ENCODE measurements at places on chromosomes 12 and 14.

DNA sequence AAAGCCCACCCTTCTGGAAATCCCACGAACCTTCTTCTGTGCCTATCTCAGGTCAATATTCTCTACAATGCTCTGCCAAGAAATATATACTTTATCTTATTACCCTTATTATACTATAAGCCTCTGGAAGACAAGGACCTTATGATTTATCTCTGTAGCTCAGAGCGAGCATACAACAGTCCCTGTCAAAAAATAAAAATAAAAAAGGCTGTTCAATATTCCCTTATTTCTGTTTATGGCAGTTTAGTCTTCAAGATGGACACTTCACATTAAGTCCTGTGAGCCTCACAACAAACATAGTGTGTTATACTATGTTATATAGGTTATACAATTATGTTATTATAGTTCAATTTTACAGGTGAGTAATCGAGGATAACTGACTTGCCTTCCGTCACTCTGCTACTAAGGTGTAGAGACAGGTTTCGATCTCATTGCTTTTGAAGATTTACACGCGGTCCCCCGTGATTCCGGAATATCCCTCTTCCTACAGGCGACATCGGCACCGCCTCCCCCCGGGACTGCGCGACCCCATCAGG lies 562 bp downstream of the EAPP start:
- DNase-seq, result no peak

DNA sequence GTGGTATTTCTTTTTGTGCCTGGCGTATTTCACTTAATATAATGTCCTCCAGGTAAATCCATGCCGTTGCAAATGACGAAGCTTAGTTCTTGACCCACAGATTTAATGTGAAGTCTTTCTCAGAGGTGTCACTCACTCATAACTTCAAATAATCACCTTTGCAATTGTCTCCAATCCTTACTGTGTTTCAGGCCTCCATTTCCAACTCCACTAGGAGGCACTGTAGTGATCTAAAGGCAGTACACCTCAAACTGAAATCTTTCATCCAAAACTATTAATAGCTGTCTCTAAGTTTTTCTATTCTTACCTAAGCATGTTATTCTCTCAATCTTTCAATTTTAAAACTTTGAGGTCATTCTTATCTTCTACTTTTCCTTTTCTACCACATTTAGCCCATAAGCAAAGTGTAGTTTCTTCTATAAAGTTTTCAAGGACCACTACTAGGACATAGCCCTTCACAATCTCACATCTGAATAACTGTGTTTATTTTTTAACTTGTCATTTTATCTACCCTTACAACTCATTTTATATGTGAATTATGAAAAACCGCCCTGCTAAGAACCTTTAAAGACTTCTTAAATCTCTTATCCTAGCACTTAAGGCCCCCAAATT lies 25.5 kb upstream of the FBXO34 start:
- no peak for DNase-seq

GRCh38 chr12:113667095-113667494 lies 195.4 kb upstream of the LHX5 start:
- no peak for DNase-seq

- DNase-seq, result no peak
Observed at GRCh38 chr12:100794441-100795173, at the start of gene ANO4. TSS of gene ANO4 (plus strand) at chr12:100794776. CDS start at chr12:100901786, 107,010 bp downstream.

DNA sequence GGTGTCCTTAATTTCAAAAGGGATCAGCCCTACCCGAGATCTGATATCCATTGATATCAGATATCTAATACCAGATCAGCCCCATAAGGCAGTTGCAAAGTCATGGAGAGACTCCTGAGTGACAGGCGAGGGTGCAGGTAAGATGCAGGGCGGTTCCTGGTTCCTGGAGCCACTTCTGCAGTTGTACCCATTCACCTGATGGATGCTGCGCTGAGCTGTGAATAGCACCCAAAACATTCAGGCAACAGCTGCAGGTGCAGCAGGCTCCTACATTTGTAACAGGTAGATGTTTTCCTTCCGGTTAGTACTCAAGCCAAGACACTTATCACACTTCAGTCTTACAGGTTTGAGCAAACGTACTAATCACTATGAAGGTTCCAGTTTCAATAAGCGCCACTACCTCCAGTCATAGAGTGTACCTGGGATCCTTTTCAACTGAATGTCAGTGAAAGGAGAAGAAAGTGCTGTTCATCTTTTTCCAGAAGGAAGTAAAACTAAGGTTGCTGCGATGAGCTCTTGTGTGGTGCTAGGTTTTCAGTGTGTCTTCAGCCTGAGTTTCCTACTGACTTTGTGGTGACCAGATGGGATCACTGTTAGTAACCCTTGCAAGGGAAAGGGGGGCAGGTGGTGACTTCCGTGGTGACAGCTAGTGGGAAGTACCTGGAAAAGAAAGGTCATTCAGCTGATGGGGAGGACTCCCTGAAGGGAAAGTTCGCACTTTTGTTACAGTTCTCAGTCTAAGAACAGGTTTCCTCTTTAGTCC lies 1.9 kb downstream of the ATP6V0A2 start:
- DNase-seq, result peak; percentile 59

DNA sequence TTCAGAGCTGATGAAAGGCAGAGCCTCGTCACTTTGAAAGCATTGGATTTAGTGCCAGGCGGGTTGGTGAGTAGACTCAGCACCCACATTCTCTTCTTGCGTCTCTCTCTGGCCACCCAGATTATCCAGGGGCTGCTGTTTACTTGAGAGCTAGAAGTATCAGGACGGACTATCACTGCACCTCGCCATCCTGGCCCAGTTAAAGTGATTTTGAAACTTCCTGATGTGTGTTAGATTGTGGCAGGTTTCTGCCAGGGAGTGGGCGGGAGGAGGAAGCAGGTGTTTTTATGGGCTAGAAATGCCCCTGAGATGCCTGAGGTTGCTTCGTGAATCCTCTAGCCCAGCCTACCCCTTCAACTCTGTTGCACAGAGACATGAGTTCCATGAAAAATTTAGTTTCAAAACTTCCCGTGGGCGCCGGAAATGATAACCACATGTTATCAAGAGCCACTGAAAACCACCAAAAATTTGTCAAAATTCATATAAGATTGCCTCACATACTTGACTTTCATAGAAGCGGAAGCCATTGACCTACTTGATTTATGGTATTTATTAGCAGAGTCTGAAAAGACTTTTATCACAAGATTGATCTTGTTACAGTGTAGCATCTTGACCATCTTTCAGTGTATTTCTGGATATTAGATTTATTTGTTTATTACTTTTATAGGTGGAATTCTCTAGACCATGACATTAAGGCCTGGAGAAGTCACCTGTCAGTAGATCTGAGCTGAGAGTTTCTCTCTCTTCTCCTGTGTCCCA lies 466.0 kb downstream of the RAD51B start:
- peak; percentile 74 for DNase-seq

GRCh38 chr14:64296561-64296960 lies 2.4 kb upstream of the ESR2 start:
- DNase-seq, result no peak

DNA sequence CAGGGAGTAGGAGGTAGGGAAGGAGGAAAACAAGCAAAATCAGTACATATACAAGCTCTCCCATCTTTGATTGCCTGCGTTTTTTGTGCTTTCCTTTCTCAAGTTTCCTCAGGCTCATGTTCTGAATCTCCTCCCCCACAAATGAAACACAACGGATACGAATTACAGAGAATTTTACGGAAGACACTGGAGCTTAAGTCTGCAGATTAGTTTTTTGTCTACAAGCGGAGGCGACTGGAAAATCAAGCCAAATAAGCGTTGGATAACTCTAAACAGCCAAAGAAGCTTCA lies 612 bp downstream of the WBP11 start:
- no peak for DNase-seq

DNA sequence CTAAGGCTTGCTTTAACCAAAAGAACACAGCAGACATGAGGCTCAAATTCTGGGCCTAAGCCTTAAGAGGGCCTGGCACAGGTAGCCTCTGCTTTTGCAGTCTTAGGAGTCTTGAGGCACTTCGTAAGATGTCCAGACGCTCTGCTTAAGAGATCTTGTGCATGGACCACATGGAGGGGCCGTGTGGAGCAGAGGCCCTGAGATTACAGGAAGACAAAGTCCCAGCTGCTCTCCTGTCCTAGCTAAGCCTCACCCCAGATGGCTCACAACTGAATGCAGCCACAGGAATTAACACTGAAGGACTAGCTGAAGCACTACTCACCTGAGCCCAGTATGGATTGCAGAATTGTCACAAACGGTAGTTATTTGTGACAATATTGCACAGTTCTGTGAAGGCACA lies 446.0 kb downstream of the PDZRN4 start:
- DNase-seq, result no peak

DNA sequence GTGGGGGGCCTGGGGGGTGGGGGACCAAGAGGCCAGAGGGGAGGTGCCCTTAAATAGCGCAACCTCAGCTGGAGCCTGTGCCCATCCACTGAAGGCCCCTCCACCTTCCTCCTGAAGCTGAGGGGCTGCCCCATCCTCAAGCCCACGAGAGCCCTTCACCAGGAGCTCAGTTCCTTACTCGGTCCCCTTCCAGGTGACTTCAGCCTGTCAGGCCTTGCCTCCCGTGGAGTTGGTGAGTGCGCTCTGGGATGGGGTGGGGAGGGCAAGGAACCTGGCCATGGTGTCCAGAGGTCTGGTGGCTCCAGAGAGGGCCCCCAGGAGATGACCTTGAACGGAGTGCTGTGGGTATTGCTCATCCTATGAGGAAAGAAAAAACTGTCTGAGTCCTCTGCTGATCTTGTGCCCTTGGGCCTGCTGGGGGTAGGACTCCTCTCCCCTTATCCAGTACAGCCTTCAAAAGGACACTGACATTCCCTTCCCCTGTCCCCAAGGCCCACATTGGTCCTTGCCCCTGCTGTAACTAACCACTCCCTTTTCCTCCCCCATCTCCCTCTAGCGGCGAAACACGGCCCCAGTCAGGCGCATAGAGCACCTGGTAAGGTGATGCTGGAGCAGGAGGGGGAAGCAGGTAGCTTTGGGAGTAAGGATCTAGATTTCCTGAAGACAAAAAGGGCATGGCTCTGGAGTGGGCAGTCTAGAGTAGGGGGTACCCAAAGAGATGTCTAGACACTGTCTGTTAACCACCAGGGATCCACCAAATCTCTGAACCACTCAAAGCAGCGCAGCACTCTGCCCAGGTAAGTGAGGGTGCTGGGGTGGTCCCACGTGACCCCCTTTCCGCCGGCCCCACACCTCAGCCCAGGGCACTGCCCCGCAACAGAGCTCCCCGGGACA lies 3.6 kb downstream of the TNS2 start:
- DNase-seq, result peak; percentile 62

DNA sequence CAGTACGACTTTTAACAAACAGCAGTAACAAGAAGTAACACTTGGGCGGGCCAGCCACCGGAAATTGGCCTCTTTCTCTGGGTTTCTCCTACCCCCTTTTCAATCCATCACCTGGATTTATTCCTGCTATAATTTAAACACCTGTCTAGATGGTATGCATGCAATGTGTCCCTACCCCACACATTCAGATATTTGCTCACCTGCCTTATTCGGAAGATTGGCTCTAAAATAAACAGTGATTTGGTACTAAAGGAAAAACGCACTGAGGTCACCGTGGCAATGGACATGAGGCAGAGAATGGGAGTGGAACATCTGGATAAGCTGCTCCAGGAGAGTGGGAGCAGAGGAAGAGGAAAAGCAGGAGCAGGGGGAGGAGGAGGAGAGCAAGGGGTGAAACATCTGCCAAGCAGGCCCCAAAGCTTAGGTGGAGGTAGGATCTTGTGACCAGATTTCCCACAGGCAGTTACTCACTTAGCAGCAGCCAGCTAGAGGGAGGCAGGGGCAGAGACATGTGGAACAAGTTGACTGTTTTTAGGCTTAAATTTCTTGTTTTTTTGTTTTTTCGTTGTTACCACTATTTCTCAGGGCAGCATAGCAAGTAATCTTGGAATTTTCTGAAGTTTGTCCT lies 150.9 kb downstream of the TTLL5 start:
- DNase-seq, result no peak

DNA sequence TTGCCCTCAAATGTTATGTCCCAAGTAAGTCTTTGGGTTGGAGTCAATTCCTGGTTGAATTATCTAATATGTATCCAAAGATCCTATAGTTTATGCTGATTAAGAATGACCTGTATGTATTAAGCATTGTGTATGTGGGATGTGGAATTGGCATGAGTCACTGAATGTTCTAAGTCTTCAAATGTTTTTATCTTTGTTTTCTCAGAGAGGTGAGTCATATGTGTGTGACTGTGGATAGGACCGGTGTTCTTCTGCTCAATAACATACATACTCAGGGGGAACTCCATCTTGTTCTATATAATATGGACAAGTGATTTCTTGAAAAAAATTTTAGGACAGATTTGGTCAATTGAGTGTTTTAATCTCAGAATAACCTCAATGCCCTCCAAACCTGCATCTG lies 57.9 kb downstream of the NAV3 start:
- no peak for DNase-seq

DNA sequence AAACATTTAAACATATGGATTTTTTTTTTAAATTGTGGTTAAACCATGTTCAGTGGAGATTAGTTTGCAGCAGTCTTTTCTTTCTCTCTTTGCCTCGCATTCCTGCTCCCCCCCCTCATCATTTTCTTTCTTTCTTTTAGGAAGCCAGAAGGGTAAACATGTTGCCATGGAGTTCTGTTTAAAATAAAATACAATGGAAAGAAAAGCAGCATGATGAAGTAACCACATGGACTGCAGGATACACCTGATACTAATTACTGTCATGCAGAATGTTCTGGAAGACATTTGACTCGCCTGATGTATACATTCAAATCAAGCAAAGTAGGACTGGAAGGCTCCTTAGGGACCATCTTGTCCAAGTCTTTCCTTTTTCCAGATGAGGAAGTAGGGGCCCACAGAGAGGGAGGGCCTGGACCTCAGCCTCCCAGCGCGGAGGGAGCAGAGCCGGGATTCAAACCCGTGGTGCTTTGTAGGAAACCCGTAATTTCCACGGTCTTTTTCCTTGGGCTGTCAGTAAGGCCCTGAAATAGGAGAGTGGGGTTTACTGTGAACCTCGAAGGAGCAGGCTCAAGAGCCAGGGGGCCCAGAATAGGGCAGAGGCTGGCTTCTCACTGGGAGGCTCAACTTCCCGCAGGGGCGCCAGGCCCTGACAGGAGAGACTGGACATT lies 2.4 kb upstream of the MEG3 start:
- DNase-seq, result no peak

GRCh38 chr12:60152756-60153155 lies 556.9 kb downstream of the SLC16A7 start:
- DNase-seq, result no peak

DNA sequence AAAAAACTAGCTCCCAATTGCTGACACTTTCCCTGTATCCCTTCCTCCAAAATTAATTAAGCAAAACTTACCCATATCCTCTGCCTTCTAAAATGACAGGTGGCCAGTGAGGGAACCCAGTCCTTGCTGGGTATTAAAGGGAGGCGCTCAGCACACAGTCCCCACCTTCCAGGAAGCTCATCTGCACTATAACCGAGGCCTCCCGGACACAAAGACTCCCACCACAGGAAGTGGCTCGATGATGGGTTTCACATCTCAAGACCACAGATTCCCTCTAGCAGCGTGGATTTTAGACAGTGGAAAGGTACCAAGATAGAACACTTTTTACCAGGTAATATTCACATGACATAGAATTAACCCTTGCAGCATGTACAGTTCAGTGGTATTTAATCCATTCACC lies 126.8 kb upstream of the NCOR2 start:
- peak; percentile 40 for DNase-seq
